Inflammatory macrophage treated with lipopolysaccharide for 4 hours (primary cell): ENCODE measurements at places on chromosomes 11 and 22.

- no peak for DNase-seq
Measured at GRCh38 chr11:75768909-75769771, 562 bp downstream of the DGAT2 start.

GRCh38 chr22:23522623-23523251 is 57.4 kb downstream of the IGLL1 start:
- no peak for DNase-seq

DNA sequence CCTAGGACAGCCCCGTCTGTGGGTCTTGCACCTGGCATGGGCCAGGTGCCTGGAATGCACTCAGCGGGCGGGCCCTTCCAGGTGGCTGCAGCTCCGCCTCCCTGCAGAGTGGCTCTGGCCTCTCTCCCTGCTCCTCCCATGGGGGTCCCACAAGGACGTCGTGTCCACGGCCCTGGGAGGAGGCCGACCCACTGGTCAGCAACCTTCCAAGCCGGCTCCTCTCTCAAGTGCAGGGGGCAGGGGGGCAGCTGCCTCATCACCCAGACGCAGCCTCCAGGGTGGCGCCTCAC is 41.9 kb downstream of the CERK start:
- DNase-seq, result no peak

- peak; percentile 35 for DNase-seq
Measured at GRCh38 chr22:29031227-29032011, 30.2 kb downstream of the C22orf31 start.

DNA sequence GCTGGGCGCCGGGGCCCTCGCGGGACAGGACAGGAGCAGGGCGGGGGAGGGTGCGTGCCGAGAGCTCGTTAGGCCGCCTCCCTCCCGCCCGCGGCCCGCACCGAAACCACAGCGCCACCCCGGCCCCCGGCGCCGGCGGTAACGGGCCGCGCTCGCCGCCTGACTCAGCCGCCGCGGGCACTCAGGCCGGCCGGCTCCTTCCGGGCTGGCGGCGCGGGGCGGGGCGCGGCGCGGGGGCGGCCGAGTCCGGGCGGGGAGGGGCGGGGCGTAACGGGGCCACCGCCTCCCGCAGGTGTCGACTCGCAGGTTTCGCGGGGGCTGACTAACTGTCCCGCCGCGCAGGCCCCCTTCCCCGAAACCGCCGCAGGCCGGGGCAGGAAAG is at the start of gene AP5B1:
AP5B1 (minus strand) TSS at position 207 of the 382 bp plus-strand sequence. CDS start 385 bp downstream, outside the sequence.
- peak; percentile 80 for DNase-seq

DNA sequence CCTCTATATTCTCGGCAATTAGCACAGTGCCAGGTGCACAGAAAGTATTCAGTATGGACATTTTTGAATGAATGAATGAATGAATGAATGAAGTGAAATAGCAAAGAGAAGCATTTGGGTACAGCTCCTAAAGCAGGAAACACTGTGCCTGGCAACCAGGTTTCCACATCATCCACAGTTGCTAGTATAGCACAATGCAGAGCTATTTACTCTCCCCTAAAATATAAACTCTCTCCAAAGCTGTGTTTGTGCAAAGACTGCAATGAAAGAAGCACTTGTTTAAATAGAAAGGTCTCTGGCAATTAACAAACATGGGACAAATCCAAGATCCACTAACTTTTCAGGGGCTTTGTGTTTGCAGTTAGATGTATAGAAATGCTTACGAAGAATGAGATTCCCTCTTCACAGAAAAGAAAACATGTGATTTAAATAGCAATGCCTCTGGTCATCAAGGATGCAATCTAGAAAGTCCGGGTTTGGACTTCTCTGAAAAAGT is 103.0 kb upstream of the OPCML start:
- no peak for DNase-seq

DNA sequence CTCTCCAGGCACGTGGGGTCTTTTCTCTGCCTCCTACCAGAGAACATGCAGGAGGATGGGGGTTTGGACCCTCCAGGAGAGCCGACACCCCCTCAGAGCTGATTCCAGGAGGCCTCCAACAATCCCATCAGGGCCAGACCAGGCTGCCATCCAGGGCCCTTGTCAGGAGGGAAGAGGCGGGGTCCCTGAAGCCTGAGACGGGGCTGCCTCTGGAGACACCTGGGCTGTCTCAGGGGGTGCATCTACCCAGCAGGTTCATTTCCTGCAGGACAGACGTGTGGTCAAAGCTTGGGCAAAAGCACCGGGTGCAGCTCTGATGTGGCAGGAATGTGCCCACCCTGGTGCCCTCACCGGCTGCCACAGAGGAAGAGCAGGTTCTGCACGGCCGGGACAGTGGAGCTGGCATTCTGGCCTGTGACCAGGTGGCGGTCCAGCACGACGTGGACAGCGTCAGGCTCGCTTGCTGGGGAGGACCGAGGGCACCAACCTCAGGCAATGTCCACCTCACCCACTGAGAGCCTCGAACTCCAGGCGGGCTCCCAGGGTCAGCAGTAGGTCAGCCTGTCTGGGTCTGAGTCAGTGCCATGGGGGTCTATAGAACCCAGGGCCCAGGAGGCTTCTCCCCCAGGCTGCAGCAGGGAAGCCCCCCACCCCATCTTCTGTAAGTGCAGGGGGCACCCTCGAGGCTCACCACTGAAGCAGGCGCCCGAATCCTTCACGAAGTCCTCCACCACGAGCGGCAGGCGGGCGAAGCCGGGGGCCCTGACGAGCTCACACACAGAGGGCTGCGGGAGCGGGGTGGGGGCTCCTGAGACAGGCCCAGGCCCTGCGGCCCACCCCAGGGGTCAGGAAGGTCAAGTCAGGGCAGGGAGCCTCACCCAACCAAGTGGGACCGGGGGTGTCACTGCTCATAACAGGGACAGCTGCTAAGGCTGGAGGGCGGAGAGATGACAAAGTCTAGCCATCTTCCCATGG is 6.4 kb downstream of the GATD1 start:
- no peak for DNase-seq

- no peak for DNase-seq
Measured at GRCh38 chr11:73353422-73353821, 22.8 kb upstream of the RELT start.

DNA sequence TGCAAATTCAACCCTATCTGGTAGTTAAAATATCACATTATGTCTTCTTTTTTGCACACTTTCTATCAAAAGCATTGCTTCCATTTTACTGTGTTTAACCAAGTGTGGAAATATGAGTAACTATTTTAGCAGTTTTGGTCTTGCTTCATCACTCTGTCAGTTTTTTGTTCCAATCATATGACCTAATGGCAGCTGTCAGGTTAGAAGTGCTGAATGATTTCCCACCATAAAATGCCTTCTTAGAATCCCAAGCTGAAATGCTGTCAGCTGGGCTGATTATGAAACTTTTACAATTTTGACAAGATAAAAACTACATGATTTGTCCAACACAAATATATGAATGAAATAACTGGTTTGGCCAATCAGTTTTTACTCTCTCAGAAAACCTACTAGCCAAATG is 1654.6 kb upstream of the RAG2 start:
- no peak for DNase-seq

- DNase-seq, result no peak
Measured at GRCh38 chr11:27317751-27318150, 45.3 kb downstream of the CCDC34 start.

GRCh38 chr22:42283278-42284201 is 13.1 kb upstream of the TCF20 start:
- DNase-seq, result no peak

- DNase-seq, result no peak
Measured at GRCh38 chr22:17921871-17922821, 102.2 kb downstream of the MICAL3 start.

DNA sequence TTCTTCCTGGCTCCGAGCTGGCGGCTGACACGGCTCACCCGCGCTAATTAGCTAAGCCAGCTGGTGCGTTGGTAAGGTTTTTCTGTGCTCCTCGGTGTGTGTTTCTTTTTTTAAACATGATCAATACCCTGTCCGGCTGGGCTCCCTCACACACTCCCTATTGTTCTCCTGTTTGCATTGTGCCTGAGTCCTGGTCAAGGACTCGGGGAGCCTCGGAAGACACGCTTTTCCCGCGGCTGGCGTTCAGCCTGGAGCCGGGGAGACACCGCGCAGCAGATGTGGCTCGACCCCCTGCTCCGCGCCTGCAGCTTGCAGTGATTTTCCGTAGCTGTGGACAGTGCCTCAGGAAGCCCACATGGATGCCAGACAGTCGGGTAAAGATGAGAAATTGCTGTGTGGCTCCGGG is 454.9 kb upstream of the CADM1 start:
- no peak for DNase-seq

DNA sequence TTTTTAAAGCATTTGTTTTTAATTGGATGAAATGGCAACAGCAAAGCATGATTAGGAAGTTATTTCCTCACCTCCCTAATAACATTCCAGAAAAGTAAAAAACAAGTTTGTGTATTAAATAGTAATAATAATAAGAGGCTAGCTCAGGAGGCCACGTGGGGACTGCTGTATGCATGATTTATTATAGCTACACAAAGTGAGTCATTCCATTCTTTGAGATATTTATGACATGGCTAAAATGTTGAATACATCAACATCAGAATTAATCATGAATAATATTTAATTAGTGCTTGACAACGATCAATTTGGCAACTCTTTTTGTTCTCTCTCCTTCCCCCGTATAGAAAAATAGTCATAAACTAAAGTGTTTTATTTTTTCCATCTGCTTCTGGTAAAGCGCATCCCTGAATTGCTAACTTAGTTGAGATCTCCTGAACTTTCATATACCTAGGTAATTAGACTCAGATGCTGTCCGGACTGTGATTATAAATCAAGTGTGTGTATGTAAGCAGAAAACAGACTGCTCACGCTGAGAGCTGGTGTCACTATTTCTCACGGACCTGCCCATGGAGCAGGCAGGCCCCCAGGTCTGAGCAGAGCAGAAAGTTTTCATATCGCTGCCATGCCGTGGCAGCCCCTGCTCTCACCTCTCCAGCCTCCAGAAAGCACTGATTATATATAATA is 125.7 kb downstream of the WT1 start:
- DNase-seq, result no peak

DNA sequence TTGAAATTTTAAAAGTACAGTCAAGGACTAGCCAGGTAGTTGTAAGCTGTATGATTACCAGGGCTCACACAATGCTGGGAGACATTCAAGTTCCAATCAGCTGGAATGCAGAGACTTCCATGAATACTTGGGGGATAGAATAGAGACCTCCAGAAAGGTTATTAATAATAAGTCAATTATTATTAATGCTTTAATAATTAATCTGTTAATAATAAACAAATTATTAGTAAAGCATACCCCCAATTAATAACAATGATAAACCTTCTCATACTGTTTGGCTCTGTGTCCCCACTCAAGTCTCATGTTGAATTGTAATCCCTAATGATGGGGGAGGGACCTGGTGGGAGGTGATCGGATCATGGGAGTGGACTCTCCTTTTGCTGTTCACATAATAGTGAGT is 14.6 kb upstream of the MS4A6A start:
- DNase-seq, result no peak

- no peak for DNase-seq
Measured at GRCh38 chr22:45537734-45538181, 35.1 kb downstream of the FBLN1 start.

GRCh38 chr11:74633406-74634393 is 41.3 kb downstream of the POLD3 start:
- peak; percentile 32 for DNase-seq

GRCh38 chr22:17786435-17787161 is 12.3 kb upstream of the BID start:
- peak; percentile 16 for DNase-seq

DNA sequence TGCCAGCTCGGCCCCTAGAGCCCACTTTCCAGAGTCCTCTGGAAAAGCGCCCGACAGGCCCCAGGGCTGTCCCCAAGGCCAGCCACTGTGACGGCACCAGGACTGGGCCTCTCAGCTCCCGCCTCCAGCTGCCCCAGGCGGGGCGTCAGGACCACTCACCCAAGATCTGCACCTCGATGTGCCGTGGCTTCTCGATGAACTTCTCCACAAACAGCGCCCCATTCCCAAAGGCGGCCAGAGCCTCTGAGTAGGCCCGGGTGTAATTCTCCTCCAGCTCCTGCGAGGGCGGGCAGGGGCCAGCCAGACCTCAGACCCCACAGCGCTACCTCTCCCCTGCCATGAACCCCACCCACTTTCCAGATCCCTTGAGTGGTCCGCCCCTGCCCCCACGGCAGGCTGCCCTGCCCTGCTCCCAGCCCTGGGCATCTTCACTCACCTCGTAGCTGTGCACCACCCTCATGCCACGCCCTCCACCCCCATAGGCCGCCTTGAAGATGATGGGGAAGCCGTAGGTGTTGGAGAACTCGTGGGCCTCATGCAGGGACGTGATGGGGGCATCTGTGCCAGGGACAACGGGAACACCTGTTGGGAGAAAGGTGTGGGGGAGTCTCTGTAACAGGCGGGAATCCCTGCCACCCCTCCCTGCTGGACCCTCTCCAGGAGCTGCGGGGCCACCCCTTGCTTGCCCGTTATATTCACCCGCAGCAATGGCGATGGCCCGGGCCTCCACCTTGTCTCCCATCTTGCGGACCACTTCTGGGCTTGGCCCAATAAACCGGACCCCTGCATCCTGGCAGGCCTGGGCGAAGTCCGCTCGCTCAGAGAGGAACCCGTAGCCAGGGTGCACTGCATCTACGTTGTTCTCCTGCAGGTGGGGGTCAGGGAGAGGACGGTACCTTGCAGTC is 14.0 kb downstream of the LRFN4 start:
- DNase-seq, result no peak

DNA sequence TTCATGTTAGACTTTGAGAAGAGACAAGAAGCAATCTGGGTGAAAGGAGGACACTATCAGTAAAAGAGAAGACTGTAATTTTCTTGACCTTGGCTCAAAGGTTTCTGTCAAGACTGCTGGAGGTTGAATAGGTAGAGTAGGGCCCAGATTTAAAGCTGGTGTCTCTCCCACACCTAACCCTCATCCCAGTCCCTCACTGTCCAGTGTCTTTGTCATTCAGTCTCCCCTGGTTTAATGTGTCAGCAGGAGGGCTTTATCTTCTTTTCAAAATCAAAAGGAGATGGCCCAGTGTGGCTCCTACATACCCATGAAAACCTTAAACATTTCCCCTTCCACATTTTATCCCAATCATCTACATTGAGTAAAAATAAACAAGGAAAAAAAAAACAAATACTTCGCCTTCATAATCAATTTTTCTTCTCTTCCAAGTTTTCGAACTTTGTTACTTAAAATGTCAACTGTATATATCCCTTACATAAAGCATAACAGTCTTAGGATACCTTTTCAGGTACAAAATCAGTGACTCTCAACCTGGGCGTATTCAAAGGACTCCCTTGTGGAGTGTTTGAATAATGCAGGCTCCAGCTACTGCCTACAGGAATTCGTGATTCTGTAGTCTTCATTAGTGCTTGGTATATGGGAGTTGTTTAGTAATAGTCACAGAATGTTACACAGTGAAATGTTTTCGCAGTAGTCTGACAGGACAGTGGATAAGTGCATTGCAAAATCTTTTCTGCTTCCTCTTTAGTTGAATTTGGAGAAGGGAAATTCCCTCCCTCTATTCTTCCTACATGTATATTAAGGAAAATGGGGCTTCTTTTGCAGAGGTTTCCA is 87.2 kb downstream of the FAT3 start:
- peak; percentile 24 for DNase-seq
